ENCODE measurements at places on chromosomes 13 and 19.

- DNase-seq, result no peak
Observed at GRCh38 chr19:31408460-31409124, 59.4 kb upstream of the TSHZ3 start.

DNA sequence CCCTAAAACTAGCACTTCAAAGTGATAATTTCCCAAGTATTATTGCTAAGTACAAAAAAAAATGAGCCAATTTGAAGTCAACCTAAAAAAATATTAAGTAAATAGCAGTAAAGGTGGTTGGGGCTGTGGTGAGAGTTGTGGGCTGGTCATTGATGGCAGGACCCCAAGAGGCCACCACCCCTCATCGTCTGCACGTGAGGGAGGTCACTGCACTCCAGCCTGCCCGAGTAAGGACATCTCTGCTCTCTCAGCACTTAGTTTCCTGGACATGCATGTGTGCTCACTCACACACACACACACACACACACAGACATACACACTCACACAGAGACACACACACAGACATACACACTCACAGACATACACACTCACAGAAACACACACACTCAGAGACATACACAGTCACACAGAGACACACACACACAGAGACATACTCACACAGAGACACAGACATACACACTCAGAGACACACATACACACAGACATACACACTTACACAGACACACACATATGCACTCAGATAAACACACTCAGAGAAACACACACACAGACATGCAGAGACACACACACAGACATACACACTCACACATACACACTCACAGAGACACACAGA lies 127.2 kb upstream of the SOX1 start:
- no peak for DNase-seq

GRCh38 chr19:14027856-14028450 lies at the start of gene RLN3:
Gene RLN3 (plus strand): TSS chr19:14028148. CDS start chr19:14028205, 57 bp downstream.
- no peak for DNase-seq

GRCh38 chr13:43835701-43836100 lies 43.8 kb downstream of the CCDC122 start:
- no peak for DNase-seq

GRCh38 chr19:29971648-29972047 lies 29.6 kb downstream of the URI1 start:
- DNase-seq, result no peak

DNA sequence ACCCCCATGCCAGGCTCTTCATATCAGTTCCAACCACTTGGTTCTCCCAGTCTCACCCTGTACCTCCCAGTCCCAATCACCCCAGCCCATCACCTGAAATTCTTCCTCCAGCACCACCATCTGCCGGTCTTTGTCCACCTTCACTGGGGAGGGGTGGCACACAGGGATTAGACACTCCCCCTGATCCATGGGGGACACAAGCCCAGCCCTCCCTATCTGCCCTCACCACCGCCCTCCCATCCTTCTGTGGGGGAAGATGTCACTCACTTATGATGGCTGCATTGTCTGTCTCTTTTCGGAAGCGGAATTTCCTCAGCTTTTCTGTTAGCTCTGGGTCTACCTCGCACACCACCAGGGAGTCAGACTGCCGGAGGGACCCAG lies 685 bp downstream of the GMFG start:
- DNase-seq, result peak; percentile 31

- DNase-seq, result peak; percentile 95
Observed at GRCh38 chr19:16371540-16371986, 46.9 kb downstream of the KLF2 start.

DNA sequence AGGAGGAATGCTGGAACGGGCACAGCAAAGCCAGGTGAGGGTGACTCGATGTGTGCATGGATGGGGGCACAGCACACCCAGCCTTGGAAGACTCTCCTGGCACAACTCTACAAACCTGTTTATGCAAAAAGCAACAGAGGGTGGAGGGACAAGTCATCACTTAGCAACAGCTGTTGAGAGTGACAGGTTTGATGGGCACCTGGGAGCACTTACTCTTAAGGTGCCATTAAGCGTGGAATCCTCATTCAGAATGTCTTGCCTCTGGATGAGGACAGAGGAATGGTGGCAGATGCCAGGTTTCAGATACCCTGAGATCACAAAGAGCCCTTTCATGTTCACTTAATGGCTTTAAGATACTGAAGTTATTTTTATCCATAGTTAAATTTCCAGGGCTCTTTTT lies 97.0 kb downstream of the DCT start:
- no peak for DNase-seq

DNA sequence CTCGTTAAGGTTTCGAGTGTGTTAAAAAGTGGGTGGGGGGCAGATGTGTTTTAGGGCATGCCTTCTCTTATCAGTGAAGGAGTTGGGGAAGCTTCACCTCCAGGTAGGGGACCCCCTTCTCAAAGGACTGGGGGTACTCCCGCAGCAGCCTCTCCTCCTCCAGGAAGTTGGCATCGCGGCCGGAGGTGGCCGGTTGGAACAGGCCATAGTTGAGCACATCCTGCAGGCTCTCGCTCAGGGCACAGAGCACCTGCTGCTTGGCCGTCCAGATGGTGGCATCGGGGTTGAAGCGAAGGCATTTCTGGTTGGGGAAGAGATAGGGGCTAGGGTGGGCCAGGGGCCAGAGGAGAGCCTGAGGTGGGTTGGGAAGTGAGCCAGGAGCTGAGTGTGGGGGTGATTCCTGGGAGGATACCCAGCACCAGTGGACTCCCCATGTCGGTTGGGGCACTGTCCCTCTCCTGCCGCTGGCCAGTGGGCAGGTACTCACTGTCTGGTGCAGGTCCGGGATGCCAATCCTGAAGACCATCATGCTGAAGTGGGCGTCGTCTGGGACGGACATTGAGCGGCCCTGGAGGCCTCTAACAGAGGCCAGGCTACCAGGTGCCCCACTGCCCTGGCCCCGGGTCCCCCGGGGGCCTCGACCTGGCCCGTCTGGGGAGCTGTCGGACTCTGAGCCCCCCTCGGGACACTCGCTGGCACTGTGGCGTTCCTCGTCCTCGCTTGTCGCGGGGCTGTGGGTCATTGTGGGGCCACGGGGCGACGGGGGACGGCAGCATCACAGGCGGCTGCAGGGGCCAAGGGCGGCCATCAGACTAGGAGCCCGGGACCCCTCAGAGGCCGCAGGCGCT lies 3.2 kb downstream of the SHANK1 start:
- no peak for DNase-seq

- peak; percentile 48 for DNase-seq
Observed at GRCh38 chr19:6730153-6730804, 7.1 kb downstream of the GPR108 start.

DNA sequence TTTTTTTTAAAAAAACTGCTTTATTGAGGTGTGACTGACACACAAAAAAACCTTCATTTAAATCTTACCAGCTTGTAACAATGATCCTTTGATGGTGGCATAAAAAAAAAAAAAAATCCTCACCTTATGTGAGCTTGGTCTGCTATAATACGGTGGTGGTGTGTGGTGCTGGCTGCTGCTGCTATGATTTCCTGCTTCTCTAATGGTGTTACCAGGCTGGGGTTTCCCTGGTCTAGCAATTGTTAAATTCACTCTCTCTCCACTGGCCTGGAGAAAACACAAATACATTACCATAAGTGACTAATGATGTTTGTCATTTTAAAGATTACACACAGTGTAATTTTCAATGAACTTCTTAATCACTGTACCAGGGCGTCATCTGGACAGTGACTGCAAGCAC lies 60.6 kb downstream of the LNX2 start:
- peak; percentile 33 for DNase-seq

DNA sequence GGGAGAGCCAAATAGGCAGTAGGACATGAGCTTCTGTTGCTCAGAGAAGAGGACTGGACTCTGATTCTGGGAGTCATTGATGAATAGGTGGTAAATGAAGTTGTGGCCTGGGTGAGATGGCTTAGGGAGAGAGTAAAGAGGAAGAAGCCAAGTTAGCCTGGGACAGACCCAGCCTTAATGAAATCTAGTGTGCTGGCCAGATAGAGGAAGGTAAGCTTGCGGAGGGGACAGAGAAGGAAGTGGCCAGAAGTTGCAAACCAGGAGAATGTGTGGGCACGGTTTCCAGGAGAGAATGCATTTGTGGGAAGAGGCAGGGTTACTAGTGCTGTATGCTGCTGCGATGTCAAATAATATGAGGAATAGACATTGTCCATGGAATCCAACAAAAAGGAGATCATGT lies 83.3 kb upstream of the OLFM4 start:
- DNase-seq, result no peak

GRCh38 chr19:1295169-1296012 lies 9.7 kb downstream of the EFNA2 start:
- DNase-seq, result no peak

DNA sequence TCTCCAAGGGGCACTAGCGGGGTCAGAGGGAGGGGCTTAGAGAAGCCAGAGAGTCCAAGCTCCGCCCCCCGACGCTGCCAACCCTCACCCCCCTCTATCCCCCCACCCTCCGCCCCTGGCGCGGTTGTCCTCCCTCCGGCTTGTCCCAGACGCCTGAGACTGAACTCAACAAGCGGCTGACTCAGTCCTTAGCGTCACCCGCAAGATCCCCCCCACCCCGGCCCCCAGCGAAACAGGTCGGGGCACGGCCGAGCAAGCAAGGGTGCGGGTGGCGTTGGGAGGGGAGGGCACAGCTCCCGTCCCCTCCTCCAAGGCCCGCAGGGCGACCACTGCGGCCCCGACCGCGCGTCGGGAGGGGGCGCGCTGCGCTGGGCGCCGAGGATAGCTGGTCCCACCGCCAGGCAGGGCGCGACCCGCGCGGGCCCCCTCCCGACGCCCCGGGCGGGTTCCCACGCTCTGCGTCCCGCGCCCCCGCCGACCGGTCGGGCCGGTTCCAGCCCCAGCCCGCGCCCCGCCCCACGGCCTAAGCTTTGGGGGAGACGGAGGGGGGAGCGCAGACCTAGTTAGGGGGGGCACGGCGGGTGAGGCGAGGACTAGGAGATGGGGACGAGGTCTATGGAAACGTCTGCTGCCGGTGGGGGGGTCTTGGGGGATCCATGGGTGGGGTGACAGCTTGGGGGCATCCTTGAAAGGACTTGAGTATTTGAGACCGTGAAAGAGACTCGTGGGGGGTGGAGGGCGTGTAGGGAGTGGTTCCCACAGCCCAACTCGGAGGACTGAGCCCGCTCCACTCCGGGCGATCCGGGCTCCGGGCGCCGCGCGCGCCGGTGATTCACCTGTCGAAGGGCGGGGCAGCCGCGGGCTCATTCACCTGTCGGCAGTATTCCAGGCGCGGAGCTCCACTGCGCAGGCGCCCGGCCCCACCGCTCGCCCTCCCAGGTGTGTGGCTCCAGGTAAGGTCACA lies 5.1 kb downstream of the NOTCH3 start:
- DNase-seq, result peak; percentile 25

DNA sequence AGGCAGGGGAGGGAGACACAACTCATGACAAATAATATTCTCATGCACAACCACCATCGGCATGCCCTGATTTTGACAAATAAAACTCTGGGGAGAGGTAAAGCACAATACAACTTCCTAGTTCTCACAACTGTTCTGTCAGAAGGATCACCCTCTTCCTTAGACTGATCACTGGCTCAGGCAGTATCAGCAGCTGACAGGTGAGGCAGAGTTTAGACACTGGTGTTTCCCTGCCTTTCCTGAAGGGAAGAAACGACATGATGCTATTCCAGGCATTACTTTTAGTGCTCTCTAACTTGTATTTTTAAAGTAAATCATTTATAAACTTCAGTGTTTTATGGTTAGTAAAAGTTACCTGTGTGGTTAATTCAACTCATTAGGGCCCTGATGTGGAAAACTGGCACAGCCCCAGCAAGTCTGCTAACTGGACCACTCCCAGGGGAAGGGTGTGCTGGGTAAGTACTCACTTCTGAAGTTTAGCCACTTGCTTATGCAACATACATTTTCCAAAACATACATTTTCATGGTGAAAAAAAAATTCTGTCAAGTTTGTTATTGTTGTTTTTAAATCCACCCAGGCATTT lies 82.8 kb downstream of the CRYL1 start:
- no peak for DNase-seq

DNA sequence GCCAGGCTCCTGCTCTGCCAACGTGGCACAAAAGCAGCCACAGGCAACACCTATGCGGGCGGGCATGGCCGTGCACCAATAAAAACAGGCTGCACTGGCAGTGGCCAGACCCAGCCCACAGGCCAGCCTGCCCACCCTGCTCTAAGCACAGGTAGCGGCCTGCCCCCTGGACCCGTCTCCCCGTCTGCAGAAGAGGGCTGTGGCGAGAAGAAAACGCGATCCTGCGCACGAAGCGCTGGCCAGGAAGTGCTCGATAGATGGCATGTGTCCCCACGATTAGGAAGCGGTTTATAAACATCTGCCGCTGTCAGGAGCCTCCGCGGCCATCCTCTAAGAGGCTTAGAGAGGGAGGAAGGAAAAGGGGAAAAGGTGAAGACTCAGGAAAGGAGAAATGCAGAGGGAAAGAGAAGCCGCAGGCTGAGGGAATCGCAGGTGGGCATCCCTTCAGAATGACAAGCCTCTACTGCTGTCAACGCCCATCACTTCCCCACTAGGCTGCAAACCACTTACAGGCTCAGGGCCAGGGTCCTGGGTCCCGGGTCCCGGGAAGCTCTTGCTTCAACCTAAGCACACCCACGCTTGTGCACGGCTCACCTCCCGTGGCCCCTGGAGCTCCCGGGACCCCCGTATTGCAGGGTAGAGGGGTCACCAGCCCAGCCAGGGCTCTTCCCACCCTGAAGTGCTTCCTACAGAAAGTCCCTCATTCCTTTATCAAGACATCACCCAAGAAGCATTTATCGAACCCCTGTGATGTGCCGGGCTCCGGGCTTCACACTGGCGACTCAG lies 10.5 kb downstream of the MLLT1 start:
- DNase-seq, result no peak

DNA sequence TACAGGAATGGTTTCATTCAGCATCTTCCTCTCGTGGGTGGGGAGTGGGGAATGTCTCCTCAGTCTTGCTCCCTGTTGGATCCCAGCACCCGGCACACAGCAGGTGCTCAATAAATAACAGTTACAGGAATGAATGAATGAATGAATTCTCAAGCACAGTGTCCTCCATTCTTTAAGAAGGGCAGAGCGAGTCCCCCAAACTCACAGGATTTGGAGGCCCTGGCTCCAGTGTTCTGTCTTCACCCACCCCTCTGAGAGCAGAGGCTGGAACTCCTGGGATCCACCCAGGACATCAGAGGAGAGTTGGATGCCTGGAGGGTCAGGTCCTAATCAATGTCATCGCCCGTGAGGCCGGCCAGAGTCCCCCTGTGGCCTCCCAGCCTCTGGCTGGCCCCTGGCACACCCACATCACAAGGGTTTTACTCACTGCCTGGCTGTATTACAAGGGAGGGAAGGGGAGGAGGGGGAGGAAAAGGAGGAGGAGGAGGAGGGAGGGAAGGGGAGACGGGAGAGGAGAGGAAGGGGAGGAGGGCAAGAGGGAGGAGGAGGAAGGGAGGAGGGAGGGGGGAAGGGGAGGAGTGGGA lies 8.7 kb upstream of the CREB3L3 start:
- no peak for DNase-seq
